ENCODE measurements at places on chromosomes 1 and 21. TPM values are rescaled to one million over a fixed set of nuclear protein-coding genes. Genes with fewer than 3 reads are reported as not detected.

Gene FCGR3A
- total RNA-seq: 1.00 TPM

Gene NUP210L
- total RNA-seq: 0.04 TPM

Gene GSTM1
- not detected for total RNA-seq

Gene GNB1
- 148 TPM for total RNA-seq

Gene ANKRD34A
- 0.12 TPM for total RNA-seq

Gene TRIM46
- total RNA-seq: 0.12 TPM
